GM19239 (cell line): ENCODE measurements at places on chromosomes 4 and X.

- DNase-seq = no peak
Measured at GRCh38 chr4:108810087-108810486, 47.2 kb upstream of the ETNPPL start.

GRCh38 chr4:4269856-4270255, 20.1 kb downstream of the LYAR start:
- no peak for DNase-seq

DNA sequence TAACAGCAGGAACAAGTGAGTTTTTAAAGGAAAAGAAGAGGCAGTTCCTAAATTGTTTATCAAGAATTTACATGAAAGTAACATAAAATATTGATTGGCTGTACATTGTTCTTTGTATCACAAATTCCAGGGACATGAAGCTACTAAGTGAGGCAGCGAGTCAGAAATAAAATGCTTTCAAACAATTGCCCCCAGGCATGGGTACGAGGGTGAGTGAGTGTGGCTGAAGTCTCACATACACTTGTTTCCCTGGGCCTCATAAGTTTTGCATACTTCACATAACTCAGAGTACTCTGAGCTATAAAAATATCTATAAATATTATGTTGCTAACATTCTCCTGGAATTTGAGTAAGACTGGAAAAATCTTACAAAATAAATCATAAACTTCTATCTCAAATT, 511.6 kb upstream of the PRKX start:
- no peak for DNase-seq

DNA sequence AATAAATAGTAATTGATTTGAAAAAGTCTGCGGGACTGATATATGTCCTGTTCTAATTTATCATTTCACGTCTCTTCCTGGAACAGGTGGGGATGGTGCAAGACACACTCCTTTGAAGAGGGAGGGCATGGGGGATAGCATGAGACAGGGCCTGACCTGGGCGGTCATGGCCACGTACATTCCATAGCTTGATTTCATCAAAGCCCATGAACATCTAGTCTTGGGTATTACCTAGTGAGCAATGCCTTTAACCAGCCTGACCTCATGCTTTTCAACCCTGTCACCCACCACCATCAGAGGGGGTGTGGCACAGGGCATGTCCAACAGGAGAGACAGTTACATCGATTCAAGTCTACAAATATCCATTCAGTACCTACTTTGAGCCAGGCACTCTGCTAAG, 52.3 kb upstream of the HOPX start:
- DNase-seq = no peak

DNA sequence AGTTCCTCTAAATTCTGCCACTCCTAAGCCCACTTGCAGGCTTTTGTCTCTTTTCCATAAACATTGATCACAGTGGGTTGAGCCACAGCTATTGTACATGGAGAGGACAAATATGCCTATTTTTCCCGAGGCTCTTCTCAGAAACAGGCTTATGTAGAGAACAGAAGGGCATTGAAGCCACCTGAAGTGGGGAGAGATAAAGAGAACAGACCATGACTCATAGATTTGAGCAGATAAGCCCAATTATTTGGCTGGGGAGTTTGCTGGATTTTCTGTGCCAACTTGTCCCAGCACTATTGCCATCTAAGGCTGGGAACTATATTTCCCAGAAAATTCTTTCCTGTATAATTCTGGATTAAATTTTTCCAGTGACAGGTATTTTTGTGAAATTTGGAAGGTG, 446.1 kb upstream of the RPS6KA3 start:
- no peak for DNase-seq

- no peak for DNase-seq
Measured at GRCh38 chrX:139692506-139692849, 15.5 kb downstream of the MCF2 start.

- no peak for DNase-seq
Measured at GRCh38 chr4:99723612-99724011, 66.0 kb upstream of the C4orf54 start.

GRCh38 chr4:104394406-104395167, 100.1 kb downstream of the CXXC4 start:
- no peak for DNase-seq

DNA sequence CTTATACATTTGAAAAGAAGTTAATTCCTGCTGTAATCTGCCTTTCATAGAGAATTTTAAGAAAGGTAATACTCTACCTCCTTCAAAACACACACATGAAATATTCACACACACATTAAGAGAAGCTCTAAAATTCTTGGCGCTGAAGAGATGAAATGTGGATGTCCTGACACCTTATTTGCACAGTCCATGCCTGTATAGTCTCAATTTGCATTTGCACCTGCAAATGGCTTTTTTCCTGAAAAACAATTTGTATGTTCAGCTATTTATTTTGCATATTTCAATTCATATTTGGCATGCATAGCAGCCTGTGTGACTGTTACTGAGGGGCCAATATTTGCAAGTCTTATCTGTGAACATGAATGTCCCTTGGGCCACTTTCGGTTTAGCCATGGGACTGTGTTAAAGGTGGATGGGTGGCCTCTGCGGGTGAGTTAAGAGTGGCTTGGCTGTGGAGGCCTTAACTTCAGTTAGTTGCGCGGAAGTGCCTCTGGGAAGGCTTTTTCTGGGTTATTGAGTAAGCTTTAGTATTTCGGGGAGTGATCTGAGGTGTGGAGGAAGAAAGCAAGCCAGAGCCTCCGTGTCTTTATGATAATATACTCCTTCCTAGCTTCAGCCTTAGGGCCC, 443.3 kb upstream of the FAT1 start:
- DNase-seq = no peak

DNA sequence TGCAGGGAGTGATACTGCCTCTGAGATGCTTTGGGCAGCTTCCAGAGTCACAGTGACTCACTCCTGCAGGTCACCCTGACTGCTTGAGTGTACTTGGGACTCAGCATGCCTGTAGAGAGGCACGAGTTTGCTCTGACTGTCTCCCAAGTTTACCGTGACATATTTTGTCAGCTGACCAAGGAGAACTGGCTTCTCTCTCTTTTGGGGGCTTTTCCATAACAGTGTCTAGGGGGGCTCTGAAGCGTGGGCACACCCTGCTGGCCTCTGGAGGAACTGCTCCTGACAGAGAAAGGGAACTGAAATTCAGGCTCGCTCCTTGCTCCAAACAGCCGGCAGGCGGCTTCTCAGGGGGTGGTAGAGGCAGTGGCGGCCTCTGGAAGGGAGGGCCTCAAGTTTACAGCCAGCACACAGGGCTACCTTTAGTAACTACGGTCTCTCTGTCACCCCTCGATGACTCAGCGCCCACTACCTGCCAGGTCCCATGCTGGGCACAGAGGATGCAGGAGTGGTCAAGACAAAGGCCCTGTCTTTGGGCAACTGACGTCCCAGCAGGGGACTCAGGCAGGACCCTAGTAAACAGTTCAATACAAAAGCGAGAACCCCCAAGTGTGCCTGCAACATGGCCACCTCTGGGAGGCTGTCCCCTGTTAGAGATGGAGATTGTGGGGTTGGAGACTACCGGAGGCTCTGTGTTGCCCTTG, 17.8 kb downstream of the ZNF185 start:
- peak; percentile 34 for DNase-seq

GRCh38 chrX:18789916-18790315, 82.5 kb downstream of the PPEF1 start:
- DNase-seq = no peak

DNA sequence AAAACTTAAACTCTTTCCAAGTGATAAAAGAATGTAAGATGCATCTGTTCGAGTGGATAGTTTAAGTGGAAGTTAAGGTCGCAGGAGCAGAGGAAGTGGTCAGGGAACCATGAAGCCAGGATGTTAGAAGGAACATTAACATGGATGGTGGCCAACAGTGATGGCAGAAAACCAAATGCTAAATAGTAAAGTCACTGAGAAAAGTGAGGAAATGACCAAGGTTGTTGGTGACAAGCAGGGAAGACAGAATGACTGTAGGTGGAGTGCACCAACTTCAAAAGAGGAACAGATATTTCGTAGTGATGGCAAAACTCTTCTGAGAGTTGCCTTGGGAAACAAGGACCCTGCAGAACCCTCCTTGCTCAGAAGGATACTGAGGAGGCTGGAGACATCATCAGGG, 226.2 kb downstream of the PALLD start:
- no peak for DNase-seq

GRCh38 chrX:133399411-133399810, 15.9 kb downstream of the GPC4 start:
- no peak for DNase-seq

GRCh38 chr4:2284934-2285612, 23.2 kb upstream of the MXD4 start:
- DNase-seq = no peak

- DNase-seq = no peak
Measured at GRCh38 chrX:20265726-20266681, 705 bp downstream of the RPS6KA3 start.

- no peak for DNase-seq
Measured at GRCh38 chr4:140130677-140131076, 23.3 kb downstream of the MAML3 start.

- no peak for DNase-seq
Measured at GRCh38 chr4:26937567-26937966, 76.9 kb downstream of the STIM2 start.

DNA sequence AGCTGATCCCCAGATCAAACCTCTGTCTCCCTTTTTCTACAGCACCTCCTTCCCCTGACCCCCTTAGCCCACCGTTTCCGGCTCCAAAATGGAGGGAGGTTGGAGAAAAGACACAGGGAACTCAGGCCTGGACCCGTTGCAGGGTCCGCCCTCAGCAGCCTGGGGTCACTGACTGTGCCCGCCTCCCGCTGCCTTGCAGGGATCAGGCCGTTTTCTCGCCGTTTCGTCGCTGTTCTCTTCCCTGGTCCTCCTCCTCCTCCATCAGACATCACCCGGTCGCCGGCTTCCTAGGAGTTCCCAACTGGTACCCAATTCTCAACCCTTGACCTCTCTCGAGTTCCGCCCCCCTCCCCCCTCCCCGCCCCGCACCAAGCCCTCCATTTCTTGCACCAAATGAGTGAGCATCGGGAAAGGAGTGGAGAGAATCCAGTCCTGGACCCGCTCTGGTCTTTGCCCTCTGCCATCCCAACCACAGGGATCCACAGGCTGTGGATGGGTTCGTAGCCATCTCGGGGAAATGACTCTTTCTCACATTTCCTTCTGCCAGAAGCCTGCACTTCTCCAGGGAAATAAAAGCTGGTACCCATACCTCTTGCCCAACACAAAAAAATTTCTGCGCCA, 493 bp downstream of the TCEAL5 start:
- DNase-seq = no peak

GRCh38 chr4:156838761-156839160, 132.8 kb downstream of the PDGFC start:
- DNase-seq = no peak

- no peak for DNase-seq
Measured at GRCh38 chr4:80072228-80072743, 743 bp downstream of the ANTXR2 start.

GRCh38 chrX:48451708-48452107, 18.4 kb downstream of the SLC38A5 start:
- DNase-seq = no peak

DNA sequence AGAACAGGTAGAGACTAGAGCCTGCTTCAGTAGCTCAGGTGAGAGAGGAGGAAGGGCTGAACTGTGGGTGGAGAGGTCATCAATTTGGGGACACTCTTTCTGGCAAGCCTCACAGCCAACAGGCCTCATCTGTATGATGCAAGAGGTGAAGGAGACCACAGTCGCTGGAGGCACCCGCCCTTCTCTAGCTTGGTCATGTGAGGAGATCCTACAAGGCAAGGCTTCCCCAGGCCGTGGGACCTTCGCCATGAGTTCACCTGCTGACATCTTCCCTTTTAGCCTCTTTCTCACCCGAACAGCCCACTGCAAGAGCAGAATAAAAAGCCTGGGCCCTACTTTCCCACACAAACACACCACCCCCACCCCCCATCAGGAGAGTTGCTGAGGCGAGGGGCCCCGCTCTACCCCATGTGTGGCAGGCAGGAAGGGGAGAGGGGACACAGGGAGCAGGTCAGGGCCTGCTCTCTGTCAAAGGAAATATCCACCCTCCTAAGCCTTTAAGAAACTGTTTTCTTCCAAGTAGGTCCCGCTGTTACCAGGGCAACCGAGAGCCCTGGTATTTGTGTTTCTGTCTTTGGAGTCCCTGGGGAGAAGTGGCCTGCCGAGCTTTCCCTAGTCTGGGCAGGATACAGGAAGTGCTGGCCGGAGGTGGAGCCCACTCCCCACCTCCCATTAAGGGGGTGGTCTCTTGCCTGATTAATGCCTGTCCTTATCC, 8.1 kb downstream of the RTL5 start:
- DNase-seq = no peak

DNA sequence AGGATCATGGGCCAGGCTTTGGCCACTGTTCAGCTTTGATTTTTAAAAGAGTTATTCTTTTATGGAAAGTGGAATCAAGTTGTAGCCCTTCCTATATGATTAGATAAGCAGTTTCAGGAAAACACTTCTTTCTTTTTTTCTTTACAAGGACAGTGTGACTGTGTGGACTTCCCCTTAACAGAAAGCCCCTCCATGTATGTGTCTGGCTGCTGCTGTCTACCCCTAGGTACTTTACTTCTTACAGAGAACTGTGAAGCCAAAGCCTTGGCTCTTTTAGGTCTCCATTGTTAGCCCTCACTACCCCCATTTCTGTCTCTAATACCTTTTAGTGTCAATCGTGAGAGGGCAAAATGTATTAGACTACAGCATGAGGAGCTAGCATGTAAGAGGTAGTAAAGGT, 19.1 kb downstream of the VSIG1 start:
- DNase-seq = no peak

DNA sequence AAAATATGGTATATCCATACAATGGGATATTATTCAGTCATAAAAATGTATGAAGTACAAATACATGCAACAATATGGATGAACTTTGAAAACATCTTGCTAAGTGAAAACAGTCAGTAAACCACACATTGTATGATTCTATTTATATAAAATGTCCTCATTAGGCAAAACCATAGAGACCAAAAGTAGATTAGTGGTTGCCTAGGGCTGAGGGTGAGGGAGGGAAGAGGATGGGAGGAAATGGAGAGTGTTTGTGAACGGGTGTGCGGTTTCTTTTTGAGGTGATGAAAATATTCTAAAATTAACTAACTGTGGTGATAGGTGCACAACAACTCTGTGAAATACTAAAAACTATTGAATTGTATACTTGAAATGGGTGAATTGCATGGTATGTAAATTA, 29.6 kb downstream of the TEX11 start:
- DNase-seq = no peak

GRCh38 chrX:40006106-40007017, 91.4 kb downstream of the BCOR start:
- DNase-seq = no peak

DNA sequence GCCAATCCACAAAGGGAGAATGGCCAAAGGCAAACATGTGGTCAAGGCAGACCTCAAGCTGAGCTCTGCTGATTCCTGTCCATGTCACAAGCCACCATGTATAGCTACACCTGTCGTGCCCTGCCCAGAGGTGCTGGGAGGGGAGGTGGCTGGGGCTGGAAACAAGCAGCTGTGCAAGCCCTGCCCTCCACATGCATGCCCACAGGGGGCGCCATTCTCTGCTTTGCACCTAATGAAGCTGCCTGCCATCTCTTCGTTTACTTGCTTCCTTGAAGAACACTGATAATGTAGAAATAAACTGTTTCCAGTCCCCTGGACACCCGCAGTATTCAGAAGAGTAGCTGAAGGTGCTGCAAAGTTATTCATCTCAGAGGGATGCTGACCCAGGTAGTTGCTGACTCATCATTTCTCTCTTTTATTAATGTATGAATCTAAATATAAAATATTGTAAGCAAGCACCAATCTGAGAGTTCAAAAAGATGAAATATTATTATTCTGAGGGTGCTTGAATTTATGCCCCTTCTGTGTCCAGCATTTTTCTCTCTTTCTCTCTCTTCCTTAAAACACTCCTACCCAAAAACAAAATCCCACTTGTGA, 278.6 kb downstream of the ADGRA3 start:
- no peak for DNase-seq
